ENCODE measurements at places on chromosomes 6 and 20. TPM values are rescaled to one million over a fixed set of nuclear protein-coding genes. Genes with fewer than 3 reads are reported as not detected.

The C20orf202 gene
- total RNA-seq: 0.39 TPM

- no peak overlapping the region for H3K27ac ChIP-seq
- no peaks in the 10 kb centered on the region for H3K4me1 ChIP-seq
- no peaks in the 10 kb centered on the region for H3K27me3 ChIP-seq
- H3K4me3 ChIP-seq: no peak overlapping the region
Observed at GRCh38 chr6:161561908-161562307, 288.0 kb upstream of the AGPAT4 start.

GRCh38 chr6:86017236-86017635, 374.6 kb upstream of the SYNCRIP start:
- no peak for DNase-seq
- no peak overlapping the region for H3K27ac ChIP-seq
- no peak overlapping the region for H3K4me3 ChIP-seq
- H3K27me3 ChIP-seq: no peaks in the 10 kb centered on the region
- no peaks in the 10 kb centered on the region for H3K36me3 ChIP-seq

DNA sequence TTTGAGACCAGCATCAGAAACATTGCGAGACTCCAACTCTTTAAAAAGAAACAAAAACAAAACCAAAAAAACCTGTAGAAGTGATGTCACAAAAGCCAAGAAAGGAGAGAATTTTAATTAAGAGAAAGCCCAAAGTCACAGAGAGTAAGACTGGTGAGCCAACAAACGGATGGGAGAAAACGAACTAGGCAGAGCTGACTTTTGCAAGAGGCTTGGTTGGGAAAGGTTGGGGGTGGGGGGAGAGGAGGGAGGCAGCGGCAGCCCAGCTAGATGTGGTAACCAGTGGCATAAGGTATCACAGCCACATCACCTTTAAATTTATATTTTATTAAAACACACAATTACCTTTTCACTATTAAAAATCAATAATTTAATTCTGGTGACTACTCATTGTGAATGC, 23.5 kb downstream of the NOL7 start:
- no peak overlapping the region for H3K4me3 ChIP-seq
- H3K36me3 ChIP-seq: peaks cover 56% of the 10 kb centered on the region
- H3K27ac ChIP-seq: no peak overlapping the region
- no peak for DNase-seq
- H3K4me1 ChIP-seq: peaks cover 19% of the 10 kb centered on the region

The FAM217A gene
- not detected for total RNA-seq

The PACSIN1 gene
- total RNA-seq: 1.7 TPM

DNA sequence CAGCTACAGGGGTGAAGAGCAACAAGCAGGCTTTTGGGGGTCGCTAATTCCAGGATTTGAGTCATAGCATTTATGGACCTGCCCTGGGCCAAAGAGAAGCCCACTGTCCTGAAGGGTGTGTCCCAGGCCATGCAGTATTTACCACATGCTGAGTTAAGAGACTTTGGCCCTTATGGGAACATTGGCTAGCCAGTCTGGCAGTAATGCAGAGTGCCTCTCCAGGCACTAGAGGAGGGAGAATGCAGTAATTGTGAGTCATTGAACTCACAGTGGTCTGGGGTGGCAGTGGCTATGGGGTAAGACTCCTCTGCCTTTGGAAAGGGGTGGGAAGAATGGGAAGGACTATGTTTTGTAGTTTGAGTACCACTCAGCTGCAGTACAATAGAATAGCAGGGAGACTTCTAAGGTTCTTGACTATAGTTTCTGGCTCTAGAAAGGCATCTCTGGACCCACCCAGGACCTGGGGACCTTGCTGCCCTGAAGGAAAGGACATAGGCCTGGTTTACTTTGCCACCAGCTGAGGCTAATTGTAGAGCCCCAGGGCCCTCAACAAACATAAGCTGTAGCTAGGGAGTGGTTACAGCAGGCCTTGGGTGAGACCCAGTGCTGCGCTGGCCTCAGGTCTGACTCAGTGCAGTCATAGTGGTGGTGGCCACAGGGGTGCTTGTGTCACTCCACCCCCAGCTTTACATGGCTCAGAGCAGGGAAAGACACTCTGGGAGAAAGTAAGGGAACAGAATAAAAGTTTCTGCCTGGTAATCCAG, 520.9 kb downstream of the HTR1B start:
- H3K27me3 ChIP-seq: no peaks in the 10 kb centered on the region
- no peaks in the 10 kb centered on the region for H3K36me3 ChIP-seq
- DNase-seq: no peak
- no peak overlapping the region for H3K27ac ChIP-seq

The SSTR4 gene
- total RNA-seq: not detected

The MCHR2 gene
- total RNA-seq: not detected

The TDRD6 gene
- not detected for total RNA-seq

DNA sequence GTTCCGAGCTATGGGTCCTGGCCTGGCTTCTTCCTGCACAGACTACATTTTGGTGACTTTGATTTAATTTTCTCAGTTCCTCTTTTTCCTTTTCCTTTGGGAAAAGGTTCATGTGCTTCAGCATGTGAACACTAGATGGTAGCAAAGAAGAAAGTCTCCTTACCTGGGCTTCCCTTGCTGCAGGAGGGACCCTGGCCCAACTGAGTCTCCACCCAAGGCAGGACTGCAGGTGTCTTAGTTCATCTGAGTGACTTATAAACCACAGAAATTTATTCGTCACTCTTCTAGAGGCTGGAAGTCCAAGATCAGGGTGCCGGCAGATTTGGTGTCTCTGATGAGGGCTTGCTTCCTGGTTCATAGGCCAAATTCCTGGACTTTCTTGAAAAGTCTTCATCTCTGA, 163.2 kb downstream of the SYCP2 start:
- no peaks in the 10 kb centered on the region for H3K4me1 ChIP-seq
- DNase-seq: no peak
- H3K27ac ChIP-seq: no peak overlapping the region
- H3K4me3 ChIP-seq: no peak overlapping the region
